ENCODE measurements at places on chromosomes 3 and 15. TPM values are rescaled to one million over a fixed set of nuclear protein-coding genes. Genes with fewer than 3 reads are reported as not detected.

Gene SAXO2
- polyA plus RNA-seq: 5.9 TPM

Gene COL6A5
- polyA plus RNA-seq: 0.90 TPM

Gene ILDR1
- polyA plus RNA-seq: 3.3 TPM

Gene TEX55
- 0.06 TPM for polyA plus RNA-seq

Gene HDGFL3
- polyA plus RNA-seq: 12.3 TPM

DNA sequence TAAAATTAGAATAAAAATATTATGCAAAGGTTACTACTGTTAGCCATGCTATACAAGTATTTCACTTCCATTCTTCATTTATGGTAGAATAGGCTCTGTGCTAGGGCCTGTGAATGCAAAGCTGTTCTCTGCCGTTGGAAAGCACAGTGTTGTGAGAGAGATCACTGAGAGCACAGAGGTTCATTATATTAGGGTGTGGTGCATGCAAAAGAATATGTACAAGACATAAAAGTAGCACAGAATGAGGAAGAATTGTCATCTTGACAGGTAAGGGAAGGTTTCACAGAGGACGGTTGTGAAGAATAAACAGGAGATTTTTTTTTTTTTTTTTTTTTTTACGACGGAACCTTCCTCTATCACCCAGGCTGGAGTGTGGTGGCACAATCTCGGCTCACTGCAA lies 25.2 kb upstream of the FNDC3B start:
- no peak overlapping the region for H3K27ac ChIP-seq
- DNase-seq: no peak
- no peaks in the 10 kb centered on the region for H3K36me3 ChIP-seq
- H3K4me1 ChIP-seq: no peaks in the 10 kb centered on the region
- no peaks in the 10 kb centered on the region for H3K27me3 ChIP-seq

DNA sequence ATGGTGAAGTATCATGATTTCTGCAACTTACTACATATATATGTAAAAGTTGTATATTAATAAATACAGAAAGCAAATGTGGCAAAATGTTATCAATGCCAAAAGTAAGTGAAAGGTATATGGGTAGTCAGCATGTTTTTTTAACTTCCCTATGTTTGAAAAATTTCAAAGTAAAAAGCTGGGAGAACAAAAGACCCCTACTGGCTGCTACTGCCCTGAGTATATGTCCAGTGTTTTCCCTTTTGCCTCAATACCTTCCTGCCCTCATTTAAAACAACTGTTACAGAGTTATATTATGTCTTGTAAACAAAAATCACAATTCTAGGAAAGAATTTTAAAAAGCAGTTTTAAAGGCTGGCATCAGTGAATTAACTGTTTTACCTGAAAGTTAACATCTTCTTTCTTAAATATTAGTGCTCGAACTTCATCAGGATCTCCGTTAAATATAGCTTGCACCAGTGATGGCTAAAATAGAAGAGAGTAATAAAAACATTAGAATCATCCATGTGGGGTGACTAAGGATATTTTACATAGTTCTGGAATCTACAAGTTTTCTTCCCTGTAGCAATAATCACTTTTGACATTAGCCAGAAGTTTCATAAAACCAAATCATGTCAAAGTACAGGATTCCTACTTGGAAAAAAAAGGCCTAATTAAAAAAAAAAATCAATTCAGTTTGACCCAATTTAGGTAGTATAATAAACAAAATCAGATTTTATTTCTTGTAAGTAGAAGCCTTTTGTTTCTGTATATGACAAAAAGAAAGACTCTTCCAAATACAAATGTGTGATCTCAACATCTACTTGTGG lies 2.7 kb downstream of the ANKRD28 start:
- no peaks in the 10 kb centered on the region for H3K36me3 ChIP-seq
- H3K4me3 ChIP-seq: no peak overlapping the region
- H3K27me3 ChIP-seq: no peaks in the 10 kb centered on the region
- no peak overlapping the region for H3K27ac ChIP-seq

DNA sequence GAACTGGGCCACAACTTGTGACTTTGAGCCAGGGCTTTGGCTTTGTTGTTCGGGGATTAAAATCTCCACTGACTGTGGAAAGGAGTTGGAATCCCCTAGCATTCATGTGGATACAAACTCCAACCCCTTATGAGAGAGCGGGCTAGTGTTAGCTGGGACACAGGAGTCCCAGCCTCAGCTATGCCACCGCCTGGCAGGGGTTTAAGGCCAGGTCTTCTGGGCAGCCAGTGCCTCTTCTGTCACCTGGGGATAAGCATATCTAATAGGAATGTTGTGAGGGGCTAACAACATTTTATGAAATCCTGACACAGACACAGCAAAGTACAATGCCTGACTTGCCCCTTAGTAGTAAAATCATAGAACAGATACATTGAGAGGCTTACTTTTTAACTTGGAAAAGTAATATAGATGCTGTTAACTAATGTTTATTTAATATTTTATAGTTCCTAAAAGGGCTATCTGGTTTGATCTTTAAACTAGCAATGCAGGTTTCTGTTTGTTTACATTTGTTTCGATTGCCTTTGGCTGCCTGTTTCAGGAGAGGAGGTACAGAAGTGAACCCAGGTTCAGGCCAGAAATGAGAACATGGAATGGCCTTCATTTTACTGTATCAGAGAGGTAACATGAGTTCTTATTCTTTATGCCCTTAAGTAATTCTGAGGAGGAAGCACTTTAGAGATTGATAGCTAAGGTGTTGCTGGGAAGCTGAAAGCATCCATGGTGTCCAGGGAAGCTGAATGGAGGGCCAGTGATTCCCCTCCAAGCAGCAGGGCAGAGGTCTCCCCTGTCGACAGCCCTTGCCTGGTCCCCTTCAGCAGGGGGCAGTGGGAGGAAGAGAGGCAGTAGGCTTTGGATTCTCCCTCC lies 8.7 kb downstream of the GPR160 start:
- H3K27ac ChIP-seq: no peak overlapping the region
- DNase-seq: peak; percentile 11
- H3K4me1 ChIP-seq: no peaks in the 10 kb centered on the region
- H3K36me3 ChIP-seq: no peaks in the 10 kb centered on the region
- no peak overlapping the region for H3K4me3 ChIP-seq

- no peaks in the 10 kb centered on the region for H3K27me3 ChIP-seq
- DNase-seq: no peak
- H3K4me1 ChIP-seq: no peaks in the 10 kb centered on the region
- no peak overlapping the region for H3K27ac ChIP-seq
- no peak overlapping the region for H3K4me3 ChIP-seq
Measured at GRCh38 chr3:115758076-115758763, 134.9 kb downstream of the GAP43 start.

GRCh38 chr3:51944451-51945021 lies 2.4 kb downstream of the PARP3 start:
- H3K4me3 ChIP-seq: no peak overlapping the region
- no peak overlapping the region for H3K27ac ChIP-seq
- peaks cover 18% of the 10 kb centered on the region for H3K4me1 ChIP-seq
- peaks cover 2% of the 10 kb centered on the region for H3K36me3 ChIP-seq

DNA sequence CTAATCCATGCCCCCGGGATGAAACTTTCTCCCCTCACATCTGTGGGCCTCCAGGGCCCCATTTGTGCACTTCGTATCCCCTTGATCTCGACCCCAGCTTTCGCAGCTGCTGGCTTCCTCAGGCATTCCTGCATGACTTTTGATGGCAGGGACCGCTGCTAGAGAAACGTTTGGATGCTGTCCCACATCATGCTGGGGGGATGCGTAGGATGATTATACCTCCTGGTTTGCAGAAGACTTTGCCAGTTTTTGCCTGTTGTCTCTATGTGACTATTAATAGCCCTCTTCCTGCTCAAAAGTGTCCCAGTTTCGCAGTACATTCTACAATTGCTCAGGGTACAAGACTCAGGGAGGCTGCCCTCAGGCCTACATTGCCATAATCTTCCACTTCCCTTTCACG lies 10.4 kb upstream of the KCNAB1 start:
- H3K4me1 ChIP-seq: peaks cover 2% of the 10 kb centered on the region
- H3K27me3 ChIP-seq: no peaks in the 10 kb centered on the region
- H3K27ac ChIP-seq: no peak overlapping the region
- H3K4me3 ChIP-seq: no peak overlapping the region
- DNase-seq: no peak
- H3K36me3 ChIP-seq: no peaks in the 10 kb centered on the region

DNA sequence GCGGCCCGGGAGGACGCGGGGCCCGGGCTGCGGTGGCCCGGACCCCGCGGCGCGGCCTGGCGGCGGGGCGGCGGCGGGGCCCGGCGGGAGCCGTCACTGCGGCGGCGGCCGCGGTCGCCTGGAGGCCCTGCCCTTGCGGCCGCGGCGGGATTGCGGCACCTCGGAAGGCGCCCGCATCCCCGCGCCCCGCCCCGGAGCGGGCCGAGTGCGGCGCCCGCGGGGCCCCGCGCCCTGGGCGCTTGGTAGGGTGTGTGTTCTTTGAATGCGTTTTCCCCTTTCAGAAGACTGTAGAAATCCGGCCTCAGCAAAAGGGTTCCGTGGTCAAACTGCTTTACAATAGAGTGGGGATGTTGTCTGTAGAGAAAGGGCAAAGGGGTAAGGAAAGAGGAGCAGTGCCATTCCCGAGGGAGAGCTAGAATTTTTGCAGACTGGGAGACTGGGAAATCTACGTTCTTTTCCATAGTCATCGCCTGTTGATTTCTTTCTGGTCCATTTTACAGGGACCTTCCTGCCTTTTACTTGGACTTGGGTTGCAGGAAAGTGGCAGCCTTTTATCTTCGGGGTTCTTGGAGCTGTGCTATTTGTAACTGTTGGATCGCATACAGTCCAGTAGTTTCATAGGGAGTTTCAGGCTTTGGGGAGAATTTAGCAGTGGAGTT lies 630 bp downstream of the SNRK start:
- peak overlapping the region; percentile 81 for H3K4me3 ChIP-seq
- no peaks in the 10 kb centered on the region for H3K36me3 ChIP-seq

GRCh38 chr3:87576752-87577151 lies 300.4 kb upstream of the POU1F1 start:
- H3K4me3 ChIP-seq: no peak overlapping the region
- H3K27me3 ChIP-seq: no peaks in the 10 kb centered on the region
- no peaks in the 10 kb centered on the region for H3K4me1 ChIP-seq
- no peaks in the 10 kb centered on the region for H3K36me3 ChIP-seq
- DNase-seq: no peak
- no peak overlapping the region for H3K27ac ChIP-seq

DNA sequence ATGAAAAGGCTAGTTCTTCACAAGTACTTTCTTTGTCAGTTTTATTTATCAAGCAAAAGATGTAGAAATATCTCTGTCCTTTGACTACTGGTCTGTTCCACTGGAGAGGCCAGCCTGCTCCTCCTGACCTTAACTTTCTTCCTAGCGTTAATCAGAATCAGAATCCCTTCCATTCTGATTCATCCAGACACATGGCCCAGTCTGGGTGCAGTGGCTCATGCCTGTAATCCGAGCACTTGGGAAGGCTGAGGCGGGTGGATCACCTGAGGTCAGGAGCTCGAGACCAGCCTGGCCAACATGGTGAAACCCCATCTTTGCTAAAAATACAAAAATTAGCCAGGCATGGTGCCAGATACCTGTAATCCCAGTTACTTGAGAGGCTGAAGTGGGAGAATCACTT lies 32.0 kb upstream of the MANF start:
- no peak overlapping the region for H3K27ac ChIP-seq
- H3K27me3 ChIP-seq: no peaks in the 10 kb centered on the region

GRCh38 chr15:23913081-23913480 lies 226.0 kb upstream of the NDN start:
- DNase-seq: no peak
- H3K4me1 ChIP-seq: no peaks in the 10 kb centered on the region
- no peaks in the 10 kb centered on the region for H3K36me3 ChIP-seq
- H3K4me3 ChIP-seq: no peak overlapping the region

- H3K36me3 ChIP-seq: no peaks in the 10 kb centered on the region
- DNase-seq: no peak
- no peak overlapping the region for H3K4me3 ChIP-seq
- H3K27me3 ChIP-seq: no peaks in the 10 kb centered on the region
Measured at GRCh38 chr3:56205406-56205805, 262.9 kb downstream of the ERC2 start.

- no peak overlapping the region for H3K4me3 ChIP-seq
- no peaks in the 10 kb centered on the region for H3K27me3 ChIP-seq
- DNase-seq: peak; percentile 66
- H3K27ac ChIP-seq: no peak overlapping the region
- peaks cover 13% of the 10 kb centered on the region for H3K36me3 ChIP-seq
- no peaks in the 10 kb centered on the region for H3K4me1 ChIP-seq
Measured at GRCh38 chr3:69881051-69881450, 118.5 kb upstream of the SAMMSON start.

DNA sequence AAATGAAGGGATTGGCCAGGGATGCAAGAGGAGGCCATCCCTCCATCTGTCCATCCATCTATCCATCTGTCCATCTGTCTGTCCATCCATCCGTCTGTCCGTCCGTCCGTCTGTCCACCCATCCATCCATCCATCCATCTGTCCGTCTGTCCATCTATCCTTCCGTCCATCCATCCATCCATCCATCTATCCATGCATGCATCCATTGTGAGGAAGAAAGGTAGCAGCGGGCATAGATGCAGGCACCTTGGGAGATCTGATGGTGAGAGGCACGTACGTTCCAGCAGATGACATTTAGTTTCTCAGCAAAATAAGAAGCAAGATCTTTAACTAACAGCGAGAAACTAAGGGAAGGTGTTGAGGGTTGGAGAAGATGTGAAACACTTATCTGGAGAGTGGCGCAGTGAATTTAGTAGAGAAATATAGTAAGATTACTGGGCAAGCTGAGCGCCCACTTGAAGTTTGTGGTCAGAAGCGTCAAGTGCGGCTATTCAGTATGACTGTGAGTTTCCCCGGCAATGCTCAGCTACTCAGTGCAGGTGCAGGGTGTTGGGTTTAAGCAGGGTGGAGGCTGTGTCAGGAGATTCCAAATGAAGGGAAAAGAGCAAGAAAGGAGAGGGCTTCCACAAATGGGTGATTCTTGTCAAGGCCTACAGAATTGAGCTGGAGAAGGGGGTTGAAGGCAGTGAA lies 22.4 kb upstream of the SRP14 start:
- H3K36me3 ChIP-seq: no peaks in the 10 kb centered on the region
- H3K27me3 ChIP-seq: no peaks in the 10 kb centered on the region
- no peak overlapping the region for H3K27ac ChIP-seq
- H3K4me1 ChIP-seq: peaks cover 6% of the 10 kb centered on the region
- no peak for DNase-seq

Measured in lung (tissue), 17 donors.